ENCODE measurements at places on chromosomes 6 and 20.

DNA sequence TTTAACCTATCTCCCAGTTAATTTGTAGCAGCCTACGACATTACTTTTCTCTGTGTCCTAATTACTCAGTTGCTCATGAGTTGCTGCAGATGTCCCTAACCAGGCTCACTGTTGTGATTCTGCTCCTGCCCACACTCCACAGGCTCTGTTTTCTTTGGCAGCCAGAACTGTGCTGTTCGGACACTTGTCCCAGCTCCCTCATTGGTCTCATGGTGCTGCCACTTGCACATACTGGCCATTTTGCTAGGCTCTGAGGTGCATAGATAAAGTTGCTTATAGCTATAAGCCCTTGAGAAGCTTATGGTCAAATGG is 55.0 kb downstream of the NOX3 start:
- no peak for DNase-seq

DNA sequence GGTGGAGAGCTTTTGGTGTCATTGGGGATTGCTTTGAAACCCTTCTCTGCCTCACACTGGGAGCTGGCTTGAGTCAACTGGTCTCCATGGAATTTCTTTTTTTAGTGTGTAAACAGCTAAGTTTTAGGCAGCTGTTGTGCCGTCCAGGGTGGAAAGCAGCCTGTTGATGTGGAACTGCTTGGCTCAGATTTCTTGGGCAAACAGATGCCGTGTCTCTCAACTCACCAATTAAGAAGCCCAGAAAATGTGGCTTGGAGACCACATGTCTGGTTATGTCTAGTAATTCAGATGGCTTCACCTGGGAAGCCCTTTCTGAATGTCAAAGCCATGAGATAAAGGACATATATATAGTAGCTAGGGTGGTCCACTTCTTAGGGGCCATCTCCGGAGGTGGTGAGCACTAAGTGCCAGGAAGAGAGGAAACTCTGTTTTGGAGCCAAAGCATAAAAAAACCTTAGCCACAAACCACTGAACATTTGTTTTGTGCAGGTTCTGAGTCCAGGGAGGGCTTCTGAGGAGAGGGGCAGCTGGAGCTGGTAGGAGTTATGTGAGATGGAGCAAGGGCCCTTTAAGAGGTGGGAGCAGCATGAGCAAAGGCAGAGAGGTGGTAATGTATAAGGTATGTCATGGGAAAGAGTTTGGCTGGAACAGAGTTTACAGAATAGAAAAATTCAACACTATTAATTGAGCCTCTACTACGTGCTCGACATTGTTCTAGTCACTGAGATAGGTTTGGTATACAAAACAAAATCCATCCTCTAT is 31.2 kb downstream of the SRSF3 start:
- no peak for DNase-seq

- no peak for DNase-seq
Measured at GRCh38 chr6:40287296-40287850, 299.8 kb downstream of the LRFN2 start.

DNA sequence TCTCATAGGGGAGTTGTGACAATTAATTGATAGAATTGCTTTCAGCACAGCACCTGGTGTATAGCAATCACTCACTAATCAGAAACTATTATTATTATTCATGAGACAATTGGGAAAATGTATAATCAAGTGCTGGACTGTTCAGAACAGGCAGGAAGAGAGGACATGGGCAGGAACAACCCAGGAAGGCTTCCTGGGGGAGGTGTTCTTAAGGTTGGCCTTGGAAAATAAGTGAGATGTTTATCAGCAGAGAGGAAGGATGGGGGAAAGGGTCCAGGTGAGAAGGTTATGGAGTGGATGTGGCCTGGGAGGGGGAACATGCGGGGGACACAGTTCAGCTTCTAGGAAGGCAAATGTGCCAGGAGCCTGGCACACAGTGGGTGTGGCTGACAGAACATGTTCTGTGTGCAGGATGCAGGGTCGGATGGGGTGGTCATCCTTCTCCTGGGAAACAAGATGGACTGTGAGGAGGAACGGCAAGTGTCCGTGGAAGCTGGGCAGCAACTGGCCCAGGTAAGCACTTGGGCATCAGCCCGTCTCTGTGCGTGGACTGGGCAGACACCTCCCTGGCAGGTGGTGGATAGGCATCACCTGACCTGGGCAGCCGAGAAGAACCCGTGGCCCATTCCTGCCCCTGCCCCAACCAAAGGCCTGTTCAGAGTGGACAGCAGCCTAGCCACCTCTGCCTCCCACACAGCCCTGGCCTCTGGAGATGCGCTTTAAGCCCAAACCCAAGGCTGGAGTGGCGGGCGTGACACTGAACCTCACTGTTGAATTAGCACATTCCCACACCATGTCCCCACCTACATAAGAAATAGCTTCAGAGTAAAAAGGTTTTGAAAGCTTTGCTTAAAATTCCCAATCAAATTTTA is 30.9 kb downstream of the RAB44 start:
- no peak for DNase-seq

- no peak for DNase-seq
Measured at GRCh38 chr20:44188752-44189151, 1.8 kb upstream of the JPH2 start.

GRCh38 chr6:169577974-169578373 is 123.9 kb downstream of the WDR27 start:
- DNase-seq, result no peak

DNA sequence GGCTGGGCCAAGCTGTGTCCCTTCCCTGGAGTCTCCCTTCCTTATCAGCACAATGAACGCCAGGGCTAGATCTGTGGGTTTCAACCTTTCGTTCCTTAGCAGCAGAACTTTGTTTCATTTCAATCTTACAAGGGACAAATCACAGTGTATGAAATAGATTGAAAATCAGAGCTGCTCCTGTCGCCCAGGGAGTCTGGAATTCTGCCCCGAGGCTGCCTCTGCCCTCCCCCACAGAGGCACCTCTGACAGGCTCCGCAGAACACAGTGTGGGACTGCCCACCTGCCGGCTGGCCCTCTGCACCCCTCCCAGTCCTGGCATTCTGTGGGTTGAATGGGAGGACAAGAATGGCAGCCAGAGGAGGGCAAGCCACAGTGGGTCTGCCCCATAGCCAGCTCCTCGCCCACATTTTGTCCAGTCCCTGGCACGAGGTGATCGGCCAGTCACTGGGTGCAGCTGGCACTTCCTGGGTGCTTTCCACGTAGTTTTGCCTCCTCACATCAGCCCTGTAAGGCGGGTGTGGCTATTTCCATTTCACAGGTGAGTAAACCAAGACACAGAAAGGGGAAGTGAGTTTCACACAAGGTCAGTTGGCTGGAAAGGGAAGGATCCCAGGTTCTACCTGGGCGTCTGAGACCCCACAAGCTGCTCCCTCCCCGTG is 26.1 kb downstream of the MANBAL start:
- no peak for DNase-seq

Data from CD4-positive, alpha-beta memory T cell (primary cell).